Mesendoderm (in vitro differentiated cells): ENCODE measurements at places on chromosomes 5 and 9.

DNA sequence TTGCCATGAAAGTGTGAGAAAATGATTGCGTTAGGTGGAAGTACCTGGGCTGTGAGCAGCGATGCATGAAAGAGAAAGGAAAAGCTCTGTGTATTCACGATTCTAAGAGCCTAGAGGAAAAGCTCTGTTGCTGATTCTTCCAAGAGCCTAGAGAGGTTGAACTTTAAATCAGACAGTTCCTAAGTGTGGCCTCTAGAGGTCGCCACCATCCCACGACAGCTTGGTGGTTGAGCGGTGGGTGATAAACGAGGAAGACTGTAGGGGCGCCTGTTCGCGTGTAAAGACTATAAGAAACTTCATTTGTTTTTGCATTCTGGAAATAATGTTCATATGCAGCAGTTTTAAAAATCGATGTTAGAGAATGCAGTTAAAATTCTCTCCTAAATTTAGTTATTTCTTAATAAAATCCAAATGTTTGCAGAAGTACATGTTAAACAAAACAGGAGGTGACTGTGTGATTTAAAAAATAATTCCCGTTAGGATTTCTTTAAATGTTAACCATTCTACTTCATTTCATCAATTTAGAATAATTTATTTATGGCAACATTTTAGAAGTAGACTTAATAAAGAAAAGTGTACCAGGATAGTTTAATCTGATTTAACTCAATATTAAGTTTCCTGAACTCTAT lies 107.7 kb downstream of the TENT4A start:
- H3K36me3 ChIP-seq, result no peaks in the 10 kb centered on the region
- no peak overlapping the region for H3K27ac ChIP-seq
- H3K4me1 ChIP-seq, result peaks cover 2% of the 10 kb centered on the region
- peak; percentile 82 for DNase-seq
- H3K27me3 ChIP-seq, result no peaks in the 10 kb centered on the region
- no peak overlapping the region for H3K4me3 ChIP-seq

GRCh38 chr5:72123764-72124376 lies 16.6 kb downstream of the MAP1B start:
- H3K4me3 ChIP-seq, result no peak overlapping the region
- DNase-seq, result no peak
- H3K36me3 ChIP-seq, result peaks cover 1% of the 10 kb centered on the region
- no peaks in the 10 kb centered on the region for H3K27me3 ChIP-seq
- H3K27ac ChIP-seq, result no peak overlapping the region

GRCh38 chr9:137421838-137422603 lies 941 bp downstream of the EXD3 start:
- peak overlapping the region; percentile 80 for H3K4me3 ChIP-seq
- no peaks in the 10 kb centered on the region for H3K27me3 ChIP-seq
- no peak for DNase-seq
- no peaks in the 10 kb centered on the region for H3K36me3 ChIP-seq
- H3K27ac ChIP-seq, result no peak overlapping the region
- peaks cover 3% of the 10 kb centered on the region for H3K4me1 ChIP-seq

DNA sequence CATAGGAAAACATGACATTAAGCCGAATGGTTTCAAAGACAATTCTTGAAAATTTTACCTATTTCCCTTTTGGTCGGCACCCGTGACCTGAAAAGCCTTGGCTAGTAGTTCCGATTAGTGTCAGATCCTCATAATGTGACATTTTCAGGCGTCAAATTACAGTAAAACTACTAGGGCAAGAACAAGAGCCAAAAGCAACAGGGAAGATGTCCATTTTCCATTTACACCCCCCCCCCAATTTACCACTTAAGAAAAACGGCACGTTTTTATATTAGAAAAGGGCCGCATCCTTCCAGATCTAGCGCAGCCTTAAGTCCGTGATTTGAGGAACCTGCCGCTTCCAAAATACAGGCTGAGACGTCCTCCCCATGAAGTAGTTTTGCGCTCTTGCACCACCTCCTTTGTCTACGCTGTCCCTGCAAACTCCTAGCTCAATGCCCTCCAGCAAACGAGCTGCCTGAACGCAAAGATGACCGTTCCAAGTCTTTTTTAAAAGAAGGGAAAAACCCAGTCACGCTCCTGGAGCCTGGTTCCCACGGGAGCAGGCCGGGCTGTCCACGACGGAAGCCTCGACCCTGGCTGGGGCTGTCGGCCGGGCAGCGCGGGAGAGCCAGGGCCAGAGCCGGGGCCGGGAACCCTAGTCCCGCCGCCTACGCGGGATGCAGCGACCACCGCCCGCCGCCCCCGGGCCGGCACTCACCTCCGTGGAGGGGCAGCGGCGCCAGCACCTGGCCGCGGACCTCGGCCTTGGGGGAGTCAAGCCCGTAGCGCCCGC lies 616 bp downstream of the RNF130 start:
- peak overlapping the region; percentile 64 for H3K27ac ChIP-seq
- peak overlapping the region; percentile 79 for H3K4me3 ChIP-seq
- DNase-seq, result peak; percentile 73
- H3K27me3 ChIP-seq, result no peaks in the 10 kb centered on the region
- H3K36me3 ChIP-seq, result no peaks in the 10 kb centered on the region
